ENCODE measurements at places on chromosomes 6 and 20.

- DNase-seq: no peak
Observed at GRCh38 chr6:147564556-147564955, 56.1 kb downstream of the SAMD5 start.

- DNase-seq: no peak
Observed at GRCh38 chr20:37244572-37244957, 17.0 kb downstream of the GHRH start.

DNA sequence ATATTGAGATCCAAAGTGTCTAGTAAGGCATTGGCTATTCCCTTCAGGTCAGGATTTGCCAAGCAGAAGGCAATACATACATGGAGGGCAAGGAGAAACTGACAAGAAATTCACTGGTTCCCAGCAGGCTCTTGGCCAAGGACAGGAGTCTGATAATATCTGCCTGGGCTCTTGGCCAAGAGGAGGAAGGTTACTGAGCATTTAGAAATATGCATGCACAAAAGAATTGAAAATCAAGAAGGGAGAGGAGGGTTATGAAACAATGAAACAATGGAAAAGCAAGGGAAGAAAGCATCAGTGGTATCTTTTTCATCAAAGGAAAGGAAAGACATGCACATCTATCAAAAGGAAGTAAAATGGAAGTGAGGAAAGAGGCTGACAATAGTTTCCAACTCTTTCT lies 42.4 kb downstream of the ARHGAP18 start:
- no peak for DNase-seq

- no peak for DNase-seq
Observed at GRCh38 chr6:19999319-20000191, 162.4 kb downstream of the ID4 start.

GRCh38 chr6:45991189-45991588 lies 24.5 kb downstream of the CLIC5 start:
- DNase-seq: no peak

DNA sequence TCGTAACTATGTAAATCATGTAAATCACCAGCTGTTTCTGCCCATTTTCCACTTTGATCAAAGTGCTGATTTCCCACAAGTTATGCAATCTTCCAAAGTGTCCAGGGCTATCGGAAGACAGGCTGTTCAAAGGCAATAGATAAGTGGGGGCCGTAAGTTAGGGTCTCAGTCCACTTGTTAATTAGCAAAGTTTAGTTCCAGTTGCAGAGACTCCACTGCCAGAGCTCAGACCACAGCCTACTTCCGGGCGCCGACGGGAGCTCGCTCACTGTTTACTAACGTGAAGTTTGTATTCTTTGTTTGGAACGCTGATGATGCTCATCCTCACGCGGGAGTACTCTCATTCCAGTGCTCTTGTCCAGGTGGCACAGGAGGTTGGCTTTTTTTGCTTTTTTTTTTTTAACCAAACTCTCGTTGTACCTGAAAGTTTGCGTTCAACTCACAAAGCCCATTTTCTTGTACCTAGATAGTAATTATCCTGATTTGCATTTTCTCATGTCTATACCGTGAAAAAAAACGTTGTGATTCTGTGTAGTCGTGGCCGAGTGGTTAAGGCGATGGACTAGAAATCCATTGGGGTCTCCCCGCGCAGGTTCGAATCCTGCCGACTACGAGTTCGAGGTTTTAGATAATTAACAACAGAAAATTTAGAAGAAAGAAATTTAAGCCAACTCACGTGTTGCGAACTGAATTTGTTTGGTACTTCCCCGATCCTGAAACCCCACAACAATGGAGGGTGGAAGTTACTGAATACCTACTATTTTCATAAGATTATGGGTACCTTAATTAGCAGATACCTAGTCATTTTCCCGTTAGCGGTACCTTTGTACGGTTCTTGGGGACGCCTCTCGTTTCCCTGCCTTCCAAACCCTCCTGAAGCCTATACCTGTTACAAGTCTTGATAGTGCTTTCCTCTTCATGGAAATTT lies 29.9 kb upstream of the ZNF184 start:
- DNase-seq: no peak

GRCh38 chr6:87784690-87785089 lies 82.7 kb upstream of the AKIRIN2 start:
- DNase-seq: no peak

- DNase-seq: no peak
Observed at GRCh38 chr6:78308025-78308424, 559.3 kb upstream of the IRAK1BP1 start.

- DNase-seq: no peak
Observed at GRCh38 chr6:148957752-148958151, 210.9 kb downstream of the UST start.

- no peak for DNase-seq
Observed at GRCh38 chr6:117034971-117035370, 157.9 kb downstream of the RFX6 start.

DNA sequence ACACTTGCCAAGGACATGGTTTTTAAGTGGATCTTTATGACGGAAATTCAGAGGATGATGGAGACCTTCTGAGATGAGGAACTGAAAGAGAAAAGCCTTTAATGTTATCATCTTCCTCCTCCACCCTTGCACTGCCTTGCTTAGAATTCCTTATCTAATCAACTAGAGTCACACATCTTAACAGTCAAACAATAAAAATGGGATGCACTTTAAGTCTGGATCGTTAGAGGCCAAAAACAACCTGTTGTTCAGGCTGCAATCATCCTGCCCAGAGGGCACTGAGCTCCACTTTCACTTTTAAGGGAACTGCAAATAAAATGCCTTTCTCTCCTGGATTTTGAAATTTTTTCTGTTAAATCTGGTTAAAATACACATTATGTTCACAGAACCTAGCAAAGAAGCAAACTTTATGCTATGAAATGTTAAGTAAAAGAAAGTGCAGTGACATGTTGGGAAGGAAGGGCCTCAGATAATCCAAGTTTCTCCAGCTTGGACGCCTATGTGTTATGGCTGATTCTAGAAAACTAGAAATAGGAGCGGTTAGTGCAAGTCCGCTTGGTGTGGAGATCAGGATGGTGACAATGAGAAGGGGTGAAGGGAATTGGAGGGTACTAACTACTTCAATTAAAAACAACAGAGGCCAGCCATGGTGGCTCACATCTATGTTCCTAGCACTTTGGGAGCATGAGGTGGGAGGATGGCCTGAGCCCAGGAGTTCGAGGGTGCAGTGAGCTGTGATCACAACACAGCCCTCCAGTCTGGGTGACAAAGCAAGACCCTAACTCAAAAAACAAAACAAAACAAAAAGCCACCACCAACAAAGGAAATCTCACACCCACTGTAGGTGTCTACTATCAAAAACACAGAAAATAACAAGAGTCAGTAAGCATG lies 66.4 kb upstream of the KIF13A start:
- no peak for DNase-seq

GRCh38 chr20:2116170-2116940 lies 14.7 kb downstream of the STK35 start:
- DNase-seq: no peak

- DNase-seq: no peak
Observed at GRCh38 chr6:164294047-164294784, 879.7 kb downstream of the QKI start.

DNA sequence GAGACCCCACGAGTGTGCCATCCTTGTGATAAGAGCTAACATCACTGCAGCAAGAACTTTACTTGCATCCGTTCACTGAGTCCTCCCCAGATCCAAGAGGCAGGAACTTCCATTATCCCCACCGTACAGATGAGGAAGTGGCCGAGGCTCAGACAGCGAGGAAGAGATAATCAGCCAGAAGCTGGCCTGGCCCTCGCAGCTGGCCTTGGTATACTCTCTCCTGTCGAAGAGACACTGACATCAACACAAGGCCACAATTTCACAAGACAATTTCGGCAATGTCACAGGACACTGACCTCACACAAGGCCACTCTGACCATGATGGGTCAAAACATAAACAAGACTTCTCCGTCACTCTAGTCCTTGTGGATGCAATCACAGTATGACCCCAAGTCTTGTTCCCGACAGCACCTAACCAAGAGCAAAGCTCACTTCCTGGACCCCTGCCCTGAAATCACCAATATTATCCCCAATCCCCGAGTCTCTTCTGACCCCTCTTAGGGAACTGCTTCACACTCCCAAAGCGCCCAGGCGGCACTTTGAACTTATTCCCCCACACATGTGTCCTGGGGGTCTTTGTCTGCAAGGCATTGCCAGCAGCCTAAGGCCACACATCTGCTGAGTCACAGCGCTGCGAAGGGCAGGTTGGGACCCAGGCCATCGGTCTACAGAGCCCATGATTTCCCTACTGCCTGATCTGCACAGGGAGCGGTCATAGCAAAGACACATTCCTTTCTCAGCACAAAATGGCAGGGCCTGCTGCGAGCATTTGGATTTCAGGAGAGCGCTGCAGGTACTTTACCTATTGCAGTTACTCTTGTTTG lies 14.8 kb upstream of the VAPB start:
- DNase-seq: no peak

DNA sequence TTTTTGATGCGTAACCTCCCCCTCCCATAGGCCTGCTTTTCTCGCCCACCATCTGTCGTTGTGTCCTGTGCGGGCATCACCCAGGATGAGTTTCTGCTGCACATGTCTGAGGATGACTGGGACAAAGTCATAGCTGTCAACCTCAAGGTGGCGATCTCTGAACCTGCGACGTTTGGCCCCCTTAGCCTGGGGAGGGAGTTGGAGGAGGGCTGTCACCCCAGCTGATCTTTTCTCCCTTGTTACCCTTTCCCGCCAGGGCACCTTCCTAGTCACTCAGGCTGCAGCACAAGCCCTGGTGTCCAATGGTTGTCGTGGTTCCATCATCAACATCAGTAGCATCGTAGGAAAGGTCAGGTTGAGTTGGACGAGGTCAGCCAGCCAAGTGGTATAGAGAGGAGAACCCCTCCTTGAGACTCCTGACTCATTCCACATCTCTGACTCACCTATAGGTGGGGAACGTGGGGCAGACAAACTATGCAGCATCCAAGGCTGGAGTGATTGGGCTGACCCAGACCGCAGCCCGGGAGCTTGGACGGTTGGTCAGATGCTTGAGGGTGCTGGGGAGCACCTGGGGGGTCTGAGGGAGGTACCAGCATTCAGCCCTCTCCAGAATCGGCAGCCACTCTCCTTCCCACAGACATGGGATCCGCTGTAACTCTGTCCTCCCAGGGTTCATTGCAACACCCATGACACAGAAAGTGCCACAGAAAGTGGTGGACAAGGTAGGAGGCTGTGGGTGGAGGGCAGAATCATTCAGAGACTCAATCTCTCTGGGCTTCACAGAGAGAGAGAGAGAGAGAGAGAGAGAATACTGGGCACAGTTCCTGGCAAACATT lies 954 bp downstream of the HSD17B8 start:
- no peak for DNase-seq

GRCh38 chr6:36546308-36546919 lies 865 bp downstream of the STK38 start:
- no peak for DNase-seq

DNA sequence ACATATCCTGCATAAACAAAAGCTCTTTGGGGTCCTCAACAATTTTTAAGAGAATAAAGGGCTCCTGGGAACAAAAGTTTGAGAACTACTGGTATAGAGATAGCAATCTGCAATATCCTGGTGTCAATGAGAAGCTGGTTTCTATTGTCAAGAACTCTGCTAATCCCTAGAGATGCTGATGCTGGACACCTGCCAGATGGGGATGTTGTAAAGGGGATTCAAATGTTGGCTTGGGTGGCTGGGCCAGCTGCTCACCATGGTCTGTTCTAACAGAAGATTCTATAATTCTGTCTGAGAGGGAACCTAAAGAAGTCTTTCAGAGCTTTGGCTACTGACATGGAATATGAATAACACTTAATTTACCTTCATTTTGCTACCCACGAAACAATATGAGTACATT lies 137.8 kb downstream of the BTBD9 start:
- no peak for DNase-seq

- no peak for DNase-seq
Observed at GRCh38 chr20:63527184-63527583, 6.6 kb downstream of the PPDPF start.

- DNase-seq: no peak
Observed at GRCh38 chr6:85436939-85437495, 12.9 kb upstream of the NT5E start.

DNA sequence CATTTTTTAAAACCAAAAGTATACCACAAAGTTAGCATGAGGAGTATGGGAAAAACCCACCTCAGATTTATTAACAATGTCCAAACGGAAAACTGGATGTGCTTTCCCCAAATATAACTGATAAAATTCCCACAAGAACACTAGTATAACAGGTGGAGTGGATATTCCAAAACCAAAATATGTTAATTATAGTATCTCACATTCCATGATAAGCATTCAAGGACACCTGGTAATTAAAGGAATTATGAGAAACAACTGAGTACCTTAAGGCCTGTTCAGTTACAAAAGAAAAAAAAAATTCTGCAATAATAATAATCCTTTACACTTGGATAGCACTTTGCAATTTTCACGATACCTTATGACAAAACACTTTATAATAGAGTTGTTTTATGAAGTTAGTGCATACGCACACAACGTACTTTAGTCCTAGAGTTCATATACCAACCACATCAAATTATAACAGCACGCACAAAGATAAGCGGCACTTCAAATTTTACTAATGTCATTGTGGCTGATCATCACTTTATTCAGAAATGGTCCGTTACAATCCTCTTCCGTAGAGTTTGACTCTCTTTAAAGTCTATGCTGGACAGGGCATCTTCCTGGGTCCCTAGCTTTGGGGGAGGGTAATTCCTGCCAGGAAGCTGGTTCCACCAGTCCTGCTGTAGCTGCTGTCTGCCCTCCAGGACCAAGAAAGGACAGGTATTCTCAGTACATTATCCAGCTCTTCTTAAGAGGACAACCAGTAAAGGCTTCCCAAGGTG lies 1.7 kb downstream of the CDK19 start:
- no peak for DNase-seq

- no peak for DNase-seq
Observed at GRCh38 chr20:62738025-62738881, 29.6 kb downstream of the NTSR1 start.

DNA sequence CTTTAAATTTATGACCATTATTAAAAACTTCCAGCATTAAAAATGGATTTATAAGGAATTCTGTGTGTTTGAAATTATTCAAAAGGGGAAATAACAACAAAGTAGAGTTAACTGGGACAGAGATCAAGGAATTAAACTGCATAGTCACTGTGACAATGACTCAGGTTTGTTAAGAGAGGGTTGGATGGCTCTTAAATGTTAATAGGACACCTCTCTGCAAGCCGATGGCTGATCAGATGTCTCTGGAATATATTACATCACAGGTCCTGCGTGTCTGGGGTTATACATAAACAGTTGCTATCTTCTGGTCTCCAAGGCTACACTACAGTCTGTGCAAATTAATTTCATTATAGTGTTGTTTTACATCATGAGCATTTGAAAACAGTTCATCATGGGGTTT lies 574.3 kb downstream of the COL12A1 start:
- no peak for DNase-seq

- no peak for DNase-seq
Observed at GRCh38 chr20:17969884-17970409, 1.1 kb downstream of the MGME1 start.

All from cortex of kidney (tissue), 1 donor.